ENCODE measurements at places on chromosomes 4 and X.

DNA sequence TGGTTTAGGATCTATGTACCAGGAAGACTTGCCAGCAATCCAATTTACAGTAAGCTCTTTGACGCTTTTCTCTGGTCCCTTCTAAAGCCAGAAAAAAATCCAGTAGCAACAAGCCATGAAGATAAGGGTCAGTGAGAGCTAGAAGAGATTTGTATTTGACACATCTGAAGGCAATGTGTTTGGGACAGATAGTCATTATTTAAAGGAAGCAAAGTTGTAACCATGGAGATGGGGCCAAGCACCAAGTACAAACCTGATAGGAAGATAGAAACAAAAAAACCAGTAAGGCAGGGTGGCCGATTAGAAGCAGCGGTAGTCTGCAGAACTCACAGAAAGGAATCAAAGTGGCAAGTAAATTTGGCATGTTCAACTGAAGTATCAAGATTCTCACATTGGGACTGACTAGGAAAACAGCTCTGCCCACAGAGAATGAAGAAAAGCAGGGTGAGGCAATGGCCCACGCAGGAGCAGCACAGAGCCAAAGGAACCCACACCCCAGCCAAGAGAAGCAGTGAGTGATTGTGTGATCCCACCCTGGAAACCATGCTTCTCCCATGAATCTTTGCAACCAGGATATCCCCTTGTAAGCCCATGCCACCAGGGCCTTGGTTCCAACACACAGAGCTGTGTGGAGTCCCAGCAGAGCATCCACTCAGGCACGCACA is 12.9 kb upstream of the C4orf54 start:
- no peak for DNase-seq

GRCh38 chrX:121479406-121479805 is 432.0 kb downstream of the GLUD2 start:
- no peak for DNase-seq

DNA sequence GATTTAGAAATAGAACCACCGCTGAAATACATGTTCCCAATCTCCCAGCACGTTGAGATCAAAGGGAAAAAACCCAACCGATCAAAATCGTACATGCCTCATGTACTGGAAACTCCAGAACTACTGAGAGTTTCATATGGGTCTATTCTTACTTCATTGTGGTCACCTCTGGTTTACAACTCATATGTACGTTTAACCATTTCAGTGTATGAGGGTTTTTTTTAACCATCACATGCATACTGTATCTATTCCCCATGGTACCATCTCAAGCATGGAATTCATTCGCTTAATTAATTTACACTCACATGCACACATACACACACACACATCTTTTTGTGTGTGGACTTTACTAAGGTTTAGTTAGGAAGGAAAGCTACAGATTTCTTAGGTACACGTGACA is 46.0 kb upstream of the CLNK start:
- DNase-seq, result no peak

GRCh38 chrX:120015145-120016067 is 62.1 kb downstream of the RHOXF2B start:
- no peak for DNase-seq

DNA sequence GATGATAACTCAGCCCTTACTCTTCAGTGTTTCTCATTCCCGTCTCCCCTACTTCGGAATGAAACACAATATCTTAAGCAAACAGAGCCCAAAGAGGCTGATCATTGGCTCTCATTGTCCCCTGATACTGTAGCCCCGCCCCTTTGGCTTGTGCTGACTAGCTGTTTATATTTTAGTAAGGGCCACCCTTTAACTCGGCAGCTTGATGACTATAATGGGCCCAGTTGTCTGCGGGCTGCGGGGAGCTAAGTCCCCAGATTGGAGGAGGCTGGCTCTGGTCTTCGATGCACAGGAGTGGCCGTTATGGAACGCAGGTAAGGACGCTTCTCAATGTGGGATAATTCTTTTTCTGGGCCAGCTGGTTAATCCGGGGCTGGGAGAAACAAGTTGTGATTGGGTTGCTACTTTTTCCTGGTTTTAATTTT is at the start of gene TRIM2:
Gene TRIM2 (plus strand): TSS at position 197 of the 425 bp plus-strand sequence. CDS start 88 bp downstream, at position 285.
- no peak for DNase-seq

DNA sequence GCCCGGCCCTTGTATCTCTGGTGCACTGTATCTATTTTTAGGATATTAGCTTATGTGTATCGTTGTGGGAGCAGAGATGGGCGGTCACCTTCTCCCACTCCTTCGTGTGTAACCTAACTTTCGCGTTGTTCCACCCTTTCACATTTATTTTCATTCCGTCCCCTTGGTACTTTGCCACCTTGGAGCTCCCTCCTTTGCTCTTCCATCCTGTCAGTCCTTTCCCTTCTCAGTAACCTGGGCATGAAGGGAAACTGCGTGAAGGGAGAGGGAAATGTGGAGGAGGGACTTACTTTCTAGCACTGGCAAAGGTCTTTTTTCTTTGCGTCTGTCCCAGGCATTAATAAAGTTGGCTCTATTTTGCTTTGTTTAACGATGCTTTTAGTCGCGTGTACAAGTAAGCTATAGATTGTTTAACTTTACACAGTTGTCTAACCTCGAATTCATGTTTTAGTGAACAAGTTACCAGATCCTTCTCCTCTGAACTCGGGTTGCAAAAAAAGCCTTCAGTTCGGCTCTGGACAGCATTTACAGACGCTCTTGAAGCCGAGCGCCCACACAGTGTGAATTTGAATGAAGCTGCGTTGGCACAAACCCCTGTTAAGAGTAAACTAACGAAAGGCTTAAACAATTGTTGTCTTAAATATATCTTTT is 3.9 kb downstream of the PCDH10 start:
- DNase-seq, result no peak

GRCh38 chr4:165716472-165716871 is 156.6 kb upstream of the TLL1 start:
- peak; percentile 22 for DNase-seq

- no peak for DNase-seq
Measured at GRCh38 chr4:40540800-40541199, 88.9 kb downstream of the RBM47 start.

DNA sequence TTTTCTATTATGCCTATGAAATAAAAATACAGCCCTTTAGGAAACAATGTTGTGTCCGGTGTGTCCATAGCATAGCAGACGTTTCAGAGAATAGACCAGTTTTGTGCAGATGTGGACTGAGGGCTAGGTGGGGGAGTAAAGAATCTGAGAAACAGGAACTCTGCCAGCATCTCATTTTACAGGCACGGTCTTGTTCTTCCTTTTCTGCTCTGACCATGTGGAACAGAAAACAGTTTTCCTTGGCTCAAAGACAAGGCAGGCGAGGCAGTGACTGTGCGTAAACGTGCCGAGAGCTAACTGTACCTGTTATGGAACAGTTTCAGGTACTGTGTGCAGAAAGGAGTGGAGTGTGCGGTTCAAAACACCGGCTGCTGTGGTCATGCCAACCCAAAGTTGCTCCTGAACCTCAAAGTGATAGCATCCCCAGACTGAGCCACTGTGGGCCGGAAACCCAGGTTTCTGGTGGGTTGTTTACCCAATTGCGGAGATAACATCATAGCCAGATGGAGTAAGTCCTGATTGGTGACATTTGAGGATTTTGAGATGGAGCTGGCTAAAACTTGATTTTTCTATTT is 20.2 kb downstream of the CNGA2 start:
- DNase-seq, result no peak

DNA sequence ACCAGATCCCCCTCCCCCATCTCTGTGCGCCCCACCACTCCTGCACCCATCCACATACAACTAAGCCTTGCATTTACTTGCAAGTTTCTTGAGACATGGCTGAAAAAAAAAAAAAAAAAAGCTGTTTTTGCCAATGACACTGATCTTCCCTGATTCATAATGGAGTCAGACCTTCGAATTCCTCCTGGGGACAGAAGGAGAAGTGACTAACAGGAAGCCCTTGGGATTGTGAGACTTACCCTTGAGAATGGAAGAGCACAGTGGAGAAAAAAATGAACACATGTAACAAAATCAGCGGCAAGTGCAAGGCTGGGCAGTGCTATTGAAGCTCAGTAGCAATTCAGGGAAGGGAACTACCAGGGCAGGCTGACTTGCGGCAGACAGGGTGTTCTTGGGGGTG is 288.4 kb downstream of the BCOR start:
- DNase-seq, result no peak

- no peak for DNase-seq
Measured at GRCh38 chr4:185202984-185203485, 765 bp downstream of the CFAP97 start.

- DNase-seq, result no peak
Measured at GRCh38 chrX:39985071-39985470, 112.7 kb downstream of the BCOR start.

GRCh38 chr4:8239661-8240060 is 29.9 kb upstream of the HTRA3 start:
- no peak for DNase-seq

DNA sequence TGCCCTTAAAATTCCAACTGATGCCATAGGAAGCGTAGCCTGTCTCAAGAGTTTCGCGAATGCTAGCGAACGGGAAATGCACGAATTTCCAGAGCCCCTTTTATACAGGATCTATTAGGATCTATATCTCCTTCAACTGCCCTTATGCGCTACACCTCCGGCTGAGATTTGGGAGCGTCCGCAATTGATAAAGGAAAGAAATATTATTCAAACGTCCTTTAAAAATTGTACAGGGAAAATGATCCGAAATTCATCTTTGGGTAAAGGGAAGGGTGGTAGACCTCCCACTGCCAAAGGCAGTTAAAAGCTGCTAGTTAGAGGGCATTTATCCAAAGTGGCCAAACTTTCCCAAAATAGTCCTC is 609 bp downstream of the NR3C2 start:
- no peak for DNase-seq

GRCh38 chr4:100421361-100421978 is 96.4 kb downstream of the EMCN start:
- DNase-seq, result no peak

DNA sequence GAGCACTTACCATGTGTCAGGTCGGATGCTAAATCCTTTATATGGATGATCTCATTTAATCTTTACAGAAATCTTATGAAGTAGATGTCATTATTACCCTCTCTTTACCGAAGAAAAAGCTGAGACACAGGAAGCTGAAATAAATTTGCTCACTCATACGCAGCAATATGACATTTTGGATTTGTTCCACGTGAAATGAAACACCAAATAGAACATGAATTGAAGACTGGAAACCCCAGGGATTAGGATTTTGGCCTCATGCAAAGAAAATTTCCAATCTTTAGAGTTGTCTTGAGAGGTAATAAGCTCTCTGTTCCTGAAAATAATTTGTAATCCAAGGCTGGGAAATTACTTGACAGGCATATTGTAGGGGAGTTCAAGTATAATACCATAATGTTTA is 354.4 kb upstream of the CLNK start:
- no peak for DNase-seq

- peak; percentile 33 for DNase-seq
Measured at GRCh38 chr4:26022346-26023202, 108.6 kb downstream of the SMIM20 start.

- DNase-seq, result no peak
Measured at GRCh38 chrX:49204017-49204416, 4.0 kb upstream of the SYP start.

DNA sequence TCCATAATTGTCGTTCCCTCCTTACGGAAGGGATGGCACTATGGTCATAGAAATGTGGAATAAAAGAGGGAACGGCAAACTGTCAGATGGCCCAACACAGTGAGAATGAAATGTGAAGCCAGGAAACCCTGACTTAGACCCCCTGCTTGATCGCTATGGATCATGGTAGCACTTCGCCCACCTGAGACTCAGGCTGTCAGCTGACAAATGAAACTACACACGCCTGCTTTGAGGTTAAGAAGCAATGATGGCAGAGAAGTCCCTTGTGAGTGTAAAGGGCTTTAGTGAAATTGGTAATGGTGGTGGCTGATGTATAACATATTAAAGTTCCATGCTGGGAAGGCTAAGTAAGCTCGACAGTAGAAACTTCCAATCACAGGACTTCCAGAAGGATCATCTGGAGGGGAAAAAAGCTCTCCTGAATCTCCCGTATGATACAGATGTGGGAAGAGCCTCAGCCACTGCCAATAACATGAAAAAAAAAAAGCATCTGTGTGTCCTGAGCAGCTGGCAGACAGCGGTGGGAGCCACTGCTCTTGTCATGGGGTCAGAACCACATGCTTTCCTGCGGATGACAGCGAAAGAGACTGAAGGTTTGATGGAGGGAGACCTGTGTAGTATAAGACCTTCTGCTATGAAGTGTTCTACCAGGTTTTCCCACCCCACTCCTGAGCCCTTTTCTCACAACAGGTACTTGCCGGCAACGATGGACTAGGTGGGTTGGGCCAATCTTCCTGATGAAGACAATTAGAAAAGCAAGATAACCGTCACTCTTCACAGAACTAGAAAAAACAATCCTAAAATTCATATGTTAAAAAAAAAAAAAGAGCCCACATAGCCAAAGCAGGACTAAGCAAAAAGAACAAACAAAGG is 107.6 kb downstream of the AFAP1 start:
- no peak for DNase-seq

DNA sequence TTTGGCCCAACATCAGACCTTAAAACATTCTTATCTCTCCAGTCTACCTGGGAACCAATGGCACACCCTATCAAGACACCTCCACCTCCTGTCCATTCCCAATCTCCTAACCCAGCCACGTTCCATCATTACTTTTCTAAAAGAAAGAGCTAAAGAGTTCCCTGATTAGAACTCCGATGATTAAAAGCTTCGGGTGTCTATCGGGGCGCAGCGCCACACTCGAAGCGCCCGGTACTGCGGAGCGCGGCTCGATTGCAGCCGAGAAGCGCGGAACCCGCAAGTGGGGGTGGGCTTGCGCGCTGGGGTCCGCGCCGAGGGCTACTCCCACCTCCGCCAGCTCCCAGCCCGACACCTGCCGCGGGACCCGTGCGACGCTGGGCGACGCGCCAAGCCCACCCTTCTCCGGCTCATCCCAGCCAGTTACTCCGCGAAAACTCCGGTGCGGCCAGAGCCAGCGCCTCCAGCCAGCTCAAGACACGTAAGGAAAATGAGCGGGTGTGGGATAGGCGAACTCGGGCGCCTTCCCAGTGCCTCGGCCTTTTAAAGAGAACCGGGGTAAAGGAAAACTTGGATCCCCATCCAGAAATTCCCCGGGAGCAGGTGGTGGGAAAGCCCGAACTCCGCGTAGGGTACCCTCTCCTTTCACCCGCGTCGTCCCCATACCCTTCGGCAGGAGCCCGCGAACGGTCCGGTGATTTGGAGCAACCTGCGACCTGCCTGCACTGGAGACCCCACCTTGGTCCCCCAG is 593 bp downstream of the NPY1R start:
- no peak for DNase-seq

Data from NCI-H1930 (cell line).